NCI-H1930 (cell line): ENCODE measurements at places on chromosomes 1 and 21.

GRCh38 chr1:157135070-157135469 lies 3.1 kb downstream of the ETV3 start:
- DNase-seq = no peak

DNA sequence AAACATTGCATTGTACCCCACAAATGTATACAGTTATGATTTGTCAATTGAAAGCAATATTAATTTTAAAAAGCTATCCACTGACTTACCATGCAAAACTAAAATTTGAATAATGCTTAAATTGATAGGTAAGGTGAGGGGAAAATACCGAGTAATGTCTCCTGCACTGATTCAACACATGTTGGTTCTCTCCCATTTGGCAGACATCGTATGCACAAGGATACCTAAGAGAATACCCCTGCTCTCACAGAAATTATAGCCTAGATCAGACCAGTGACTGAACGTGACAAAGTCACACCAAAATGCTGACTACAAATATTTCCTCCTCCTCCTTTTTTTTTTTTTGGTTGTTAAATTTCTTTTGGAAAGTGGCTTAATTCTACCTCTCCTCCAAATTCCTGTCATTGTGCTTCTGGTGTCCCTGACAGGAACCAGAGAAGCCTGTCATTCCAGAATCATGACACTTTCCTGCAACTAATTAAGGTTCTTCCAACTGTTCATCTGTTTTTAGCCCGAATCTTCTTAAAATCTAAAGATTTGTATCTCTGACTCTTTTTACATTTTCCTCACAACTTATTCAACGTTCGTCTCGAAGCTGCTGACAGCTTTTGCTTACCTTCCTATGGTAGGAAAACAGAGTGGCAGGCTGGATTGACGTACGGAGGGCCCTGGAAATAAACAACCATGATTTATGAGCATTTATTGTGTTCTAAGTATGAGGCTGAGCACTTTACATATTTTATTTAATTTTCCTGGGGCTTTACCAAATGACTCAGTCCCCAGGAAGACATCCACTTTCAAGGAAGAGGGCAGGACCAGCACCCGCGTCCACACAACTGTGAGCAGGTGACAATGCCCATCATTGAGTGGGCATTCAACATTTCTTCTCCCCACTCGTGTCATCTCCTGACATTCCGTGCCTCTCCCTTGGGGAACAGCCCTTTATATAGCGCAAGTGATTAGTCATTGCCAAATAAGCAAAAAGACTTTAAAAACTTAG lies 57.9 kb upstream of the KCNE2 start:
- DNase-seq = no peak

DNA sequence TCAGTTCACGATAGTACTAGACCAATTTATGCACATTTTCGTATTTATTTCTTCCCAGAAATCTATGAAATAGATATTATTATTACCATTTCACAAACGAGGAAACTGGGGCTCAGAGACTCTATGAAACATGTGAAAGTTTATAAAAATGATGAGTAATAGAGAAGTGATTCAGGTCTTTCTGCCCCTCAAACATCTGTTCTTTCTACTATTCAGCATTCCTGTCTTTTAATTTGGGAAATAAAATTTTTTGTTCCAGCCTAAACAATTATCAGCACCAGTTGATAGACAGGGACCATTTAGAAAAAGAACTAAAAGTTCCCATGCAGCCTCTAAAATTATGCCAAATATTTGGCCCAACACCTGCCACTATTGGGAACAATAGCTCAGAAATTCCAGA lies 585.1 kb downstream of the PTPRC start:
- no peak for DNase-seq

DNA sequence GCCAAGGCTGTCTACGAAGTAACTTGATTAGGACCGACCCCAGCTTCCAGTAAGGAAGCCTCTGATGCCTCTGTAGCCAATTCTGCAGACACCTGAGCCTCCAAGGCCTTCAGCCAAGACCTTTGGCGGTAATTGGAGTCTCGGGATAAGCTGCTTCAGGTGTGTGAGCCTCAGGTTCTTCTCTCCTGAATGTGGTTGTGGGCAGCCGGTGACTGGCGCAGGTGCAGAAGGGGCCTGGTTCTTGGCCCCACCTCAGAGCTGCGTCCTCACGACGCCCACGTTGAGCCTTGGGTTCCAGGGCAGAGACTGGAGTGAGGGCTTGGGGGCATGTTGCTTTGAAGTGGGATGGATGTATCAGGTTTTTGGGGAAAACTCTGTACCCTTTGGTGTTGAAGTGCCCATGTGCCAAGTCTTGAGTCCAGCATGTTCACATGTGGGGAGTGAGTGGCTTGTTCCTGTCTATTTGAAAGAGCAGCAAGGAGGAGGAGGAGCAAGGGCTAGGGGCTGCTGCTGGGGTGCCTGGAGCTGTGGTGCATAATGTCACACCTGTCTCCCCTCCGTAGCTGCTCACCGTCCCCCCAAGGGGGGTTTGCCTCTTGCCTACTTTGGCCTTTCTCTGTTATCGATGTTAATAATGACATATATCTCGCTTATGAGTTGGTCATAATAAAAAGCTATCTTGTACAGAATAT lies 1.4 kb downstream of the PSEN2 start:
- DNase-seq = no peak

DNA sequence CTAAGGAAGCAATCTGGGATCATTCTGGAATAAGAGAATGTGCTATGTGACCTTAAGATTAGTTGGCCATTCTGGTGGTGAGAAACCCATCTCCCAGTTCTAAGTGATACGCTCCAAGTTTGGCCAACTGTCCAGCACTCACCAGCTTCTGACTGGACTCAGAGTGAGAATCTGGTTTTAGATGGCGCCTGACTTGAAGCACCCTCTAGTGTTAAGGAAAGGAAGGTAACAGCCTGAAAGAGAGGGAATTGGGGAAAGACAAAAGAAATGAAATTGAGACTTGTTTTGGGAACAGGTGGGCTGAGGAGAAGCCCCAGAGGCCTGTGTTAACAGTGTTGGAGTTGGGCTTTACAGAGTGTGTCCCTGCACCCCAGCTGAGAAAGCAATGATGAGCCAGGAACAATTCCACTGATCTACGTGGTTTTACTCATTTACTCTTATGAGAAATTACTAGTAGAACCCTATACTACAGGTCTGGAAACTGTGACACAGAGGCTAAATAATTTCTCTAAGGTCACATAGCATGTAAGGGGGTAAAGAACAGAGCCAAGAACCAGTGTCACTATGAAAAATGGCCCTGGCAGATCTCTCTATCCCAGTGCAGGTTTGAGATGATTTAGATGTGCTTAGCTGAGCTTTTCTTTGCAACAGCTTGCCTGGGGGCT lies 9.3 kb upstream of the FCAMR start:
- DNase-seq = no peak

GRCh38 chr1:40383095-40383487 lies 9.6 kb downstream of the SMAP2 start:
- DNase-seq = no peak

GRCh38 chr1:54199151-54199764 lies 572 bp downstream of the CYB5RL start:
- no peak for DNase-seq

DNA sequence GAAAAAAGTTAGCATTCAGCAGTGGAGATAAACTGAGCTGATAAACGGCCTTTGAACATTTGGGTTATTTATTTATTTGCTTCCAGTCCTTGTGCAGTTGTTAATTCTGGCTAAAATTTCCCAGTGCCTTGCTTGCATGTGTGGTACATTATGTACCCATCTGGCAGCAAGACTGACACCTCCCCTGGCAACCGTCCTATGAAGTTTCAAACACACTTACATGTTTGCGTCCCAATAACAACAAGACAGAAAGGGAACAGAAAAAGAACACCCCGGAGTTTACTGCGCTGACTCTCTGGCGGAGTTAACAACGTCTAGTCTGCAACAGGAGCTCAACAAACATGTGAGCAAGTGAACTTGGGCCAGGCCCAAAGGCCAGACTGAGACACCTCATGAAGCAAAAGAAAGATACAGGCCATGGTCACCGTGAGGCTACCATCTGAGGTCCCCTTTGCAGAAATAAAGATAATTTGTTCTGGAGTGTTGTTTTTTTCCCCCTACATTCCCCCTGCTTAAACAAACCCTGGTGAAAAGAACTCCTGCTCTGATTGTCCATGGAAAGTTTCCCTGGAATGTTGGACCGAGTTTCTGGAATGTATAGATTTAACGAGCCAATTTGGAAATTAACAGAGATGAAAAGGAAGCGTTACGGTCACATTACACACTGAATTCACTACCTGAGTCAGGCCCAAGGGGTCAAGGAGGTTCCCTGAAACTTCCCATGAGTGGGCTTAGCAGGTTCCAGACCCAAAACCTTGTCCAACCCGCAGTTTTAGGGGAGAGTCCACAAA lies 33.4 kb downstream of the TRABD2B start:
- no peak for DNase-seq

DNA sequence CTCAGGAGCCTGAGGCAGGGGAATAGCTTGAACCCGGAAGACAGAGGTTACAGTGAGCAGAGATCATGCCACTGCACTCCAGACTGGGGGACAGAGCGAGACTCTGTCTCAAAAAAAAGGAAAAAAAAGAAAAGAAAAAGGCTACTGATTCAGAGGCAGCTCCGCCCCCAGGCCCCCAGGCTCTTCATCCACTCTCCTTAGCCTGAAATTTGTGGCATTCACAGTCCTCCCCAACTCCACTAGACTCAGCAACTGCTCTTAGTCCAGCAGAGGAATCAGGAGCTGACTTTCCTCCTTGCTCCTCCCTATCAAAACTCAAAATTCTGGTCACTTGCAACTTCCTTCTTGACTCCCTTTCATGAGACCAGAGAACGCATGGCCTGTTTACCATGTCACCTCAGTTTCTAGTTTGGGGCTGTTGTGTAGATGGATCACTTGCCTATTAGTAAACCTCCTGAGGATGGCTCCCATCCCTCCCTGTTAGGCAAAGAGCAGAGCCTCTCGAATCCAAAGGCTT lies 27.1 kb downstream of the PCAT6 start:
- no peak for DNase-seq

GRCh38 chr1:234987415-234988154 lies 141.1 kb downstream of the TOMM20 start:
- no peak for DNase-seq

DNA sequence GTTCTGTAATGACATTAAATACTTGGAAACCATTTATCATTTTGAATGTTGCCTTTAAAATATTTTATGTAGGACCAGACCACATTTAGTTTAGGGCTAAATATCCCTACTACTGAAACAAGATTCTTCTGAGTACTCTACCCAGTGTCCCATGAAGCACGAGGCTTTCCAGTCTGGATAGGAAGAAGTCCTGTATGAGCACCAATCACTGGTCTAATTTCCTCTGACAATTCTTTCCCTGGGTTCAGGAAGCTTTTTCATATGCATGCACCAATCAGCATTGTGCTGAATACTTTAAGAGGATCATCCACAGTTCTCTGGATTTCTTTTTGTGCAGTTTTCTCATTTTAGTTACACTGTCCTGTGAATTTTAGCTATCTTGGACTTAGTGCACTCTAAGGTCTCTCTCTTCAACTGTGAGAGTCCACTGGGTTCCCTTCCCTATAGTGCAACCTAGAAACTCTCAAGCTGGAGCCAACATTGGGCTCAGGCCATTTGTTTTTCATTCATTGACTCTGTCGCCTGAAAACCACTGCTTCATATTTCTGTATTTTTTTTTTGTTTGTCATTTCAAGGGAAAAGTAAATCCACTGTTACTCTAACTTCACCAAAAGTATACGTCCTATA lies 45.9 kb downstream of the TUT4 start:
- DNase-seq = no peak

DNA sequence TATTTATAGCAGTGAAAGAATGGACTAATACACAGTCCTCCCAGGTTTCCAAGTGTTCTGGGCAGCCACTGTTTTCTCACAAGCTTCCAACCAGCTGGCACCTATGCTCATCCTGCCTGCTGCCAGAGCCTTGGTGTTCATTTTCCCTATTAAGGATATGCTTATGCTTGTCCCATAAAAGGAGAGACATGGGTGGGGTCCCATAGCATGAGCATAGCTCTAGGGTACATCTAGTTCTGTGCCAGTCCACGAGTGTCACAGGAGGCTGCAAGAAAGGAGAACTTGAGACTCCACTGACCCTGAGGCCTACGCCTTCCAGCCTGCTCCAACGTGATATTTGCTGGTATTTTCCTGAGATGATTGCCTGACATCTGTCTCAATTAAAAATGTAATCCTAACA lies 192.4 kb upstream of the PTGFR start:
- no peak for DNase-seq

DNA sequence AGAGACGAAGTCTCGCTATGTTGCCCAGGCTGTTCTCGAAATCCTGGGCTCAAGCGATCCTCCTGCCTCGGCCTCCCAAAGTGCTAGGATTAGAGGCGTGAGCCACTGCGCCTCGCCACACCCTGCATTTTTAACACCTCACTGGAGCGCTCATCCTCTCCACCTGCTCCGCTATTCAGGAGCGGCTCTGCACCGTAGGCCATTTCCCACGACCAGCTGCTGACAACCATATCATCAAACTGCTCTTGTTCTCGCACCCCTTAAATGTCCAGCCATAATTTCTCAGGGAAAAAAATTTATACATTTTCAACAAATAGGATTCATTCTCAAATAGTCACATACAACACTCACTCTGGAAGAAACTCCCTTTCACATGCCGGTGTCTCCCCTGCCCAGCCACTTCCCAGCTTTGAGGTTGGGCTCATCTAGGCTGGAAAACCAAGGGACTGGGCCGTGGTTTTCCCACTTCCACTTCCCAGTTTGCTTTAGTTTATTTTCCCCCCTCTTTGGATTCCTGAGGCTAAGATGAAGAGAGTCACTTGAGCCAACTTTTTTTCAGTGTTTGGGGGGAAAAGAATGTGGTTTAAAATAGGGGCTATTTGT lies 639 bp upstream of the IPO9 start:
- DNase-seq = no peak

GRCh38 chr1:36475341-36475740 lies 7.4 kb downstream of the CSF3R start:
- no peak for DNase-seq

- DNase-seq = no peak
These were observed 17.6 kb downstream of the RABIF start for GRCh38 chr1:202871367-202871766.

DNA sequence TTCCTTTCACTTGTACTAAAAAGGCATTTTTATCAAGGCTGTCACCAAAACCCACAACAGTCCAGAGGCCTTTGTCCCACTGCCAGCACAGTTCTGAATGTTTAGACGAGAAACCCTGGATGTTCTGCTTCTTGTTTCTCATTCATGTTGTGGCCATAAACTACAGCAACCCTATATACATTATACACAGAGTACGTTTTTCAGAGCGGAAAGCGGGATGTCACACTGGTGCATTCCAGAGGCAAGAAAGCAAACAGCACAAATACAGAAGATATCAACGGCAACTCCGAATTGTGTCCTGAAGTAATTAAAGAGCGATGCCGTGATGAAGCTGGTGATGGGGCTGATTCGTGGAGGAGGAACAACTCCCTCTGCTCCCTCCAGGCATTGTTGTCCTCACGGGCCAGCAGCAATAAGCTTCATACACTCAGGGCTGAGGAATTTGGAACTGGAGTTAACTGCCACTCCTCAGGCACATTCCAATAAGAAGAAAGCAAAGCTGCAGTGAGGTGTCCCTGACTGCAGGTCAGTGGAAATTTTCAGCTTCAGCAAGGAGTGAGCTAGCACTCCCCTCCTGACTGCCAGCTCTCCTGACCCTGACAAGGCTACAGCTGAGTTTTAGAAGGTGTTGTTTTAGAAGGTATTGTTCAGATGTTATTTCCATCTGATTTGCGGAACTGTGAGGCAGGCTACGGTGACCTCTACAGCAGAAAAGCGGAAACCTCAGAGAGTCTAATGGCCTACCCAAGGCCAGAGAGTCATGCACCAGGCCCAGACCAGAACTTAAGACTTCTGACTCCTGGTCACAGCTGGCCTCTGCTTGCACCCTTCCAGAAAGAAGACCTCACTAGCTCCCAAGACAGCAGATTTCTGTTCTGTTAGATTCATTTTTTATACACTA lies 149.0 kb downstream of the TGFBR3 start:
- no peak for DNase-seq
